ENCODE measurements at places on chromosomes 12 and 14. TPM values are rescaled to one million over a fixed set of nuclear protein-coding genes. Genes with fewer than 3 reads are reported as not detected.

DNA sequence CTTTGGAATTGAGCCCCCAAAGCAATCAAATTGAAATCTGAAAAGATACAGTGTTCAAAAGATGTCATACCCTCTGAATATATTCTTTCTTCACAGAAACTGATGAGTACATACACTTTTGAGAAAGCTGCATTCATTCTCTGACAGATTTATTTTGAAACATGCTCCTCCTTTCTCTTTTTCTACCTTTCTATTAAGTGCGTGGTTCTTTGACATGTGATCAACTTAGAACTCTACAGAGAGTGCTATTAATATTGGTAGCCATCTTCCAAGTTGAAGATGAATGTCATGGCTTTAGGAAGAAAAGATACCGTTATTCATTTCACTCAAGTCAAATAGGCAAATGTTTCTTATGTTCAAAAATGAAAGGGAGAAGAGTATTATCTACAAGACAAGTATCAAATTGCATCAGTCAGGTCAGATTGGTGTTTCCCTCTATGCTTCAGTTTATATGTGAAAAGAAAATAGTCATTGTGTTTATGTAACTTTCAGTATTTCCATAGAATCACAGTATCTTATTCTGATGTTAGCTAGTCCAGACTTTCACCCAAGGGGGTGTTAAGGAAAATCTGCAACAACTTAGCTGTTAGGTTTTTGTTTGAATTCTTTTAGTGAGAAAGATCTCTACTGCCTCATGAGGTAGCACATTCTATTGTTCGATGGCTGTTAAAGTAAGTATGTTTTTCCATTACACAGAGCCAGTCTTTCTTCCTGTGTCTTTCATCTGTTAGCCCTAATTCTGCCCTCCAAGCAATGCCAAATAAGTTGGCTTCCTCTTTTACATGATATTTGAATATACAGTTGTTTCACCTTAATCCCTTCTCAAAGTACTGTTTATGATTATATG is 55.4 kb upstream of the GARIN2 start:
- no peaks in the 10 kb centered on the region for H3K4me1 ChIP-seq
- H3K27me3 ChIP-seq: no peaks in the 10 kb centered on the region
- DNase-seq: no peak
- peaks cover 3% of the 10 kb centered on the region for H3K36me3 ChIP-seq

- no peak for DNase-seq
- no peaks in the 10 kb centered on the region for H3K27me3 ChIP-seq
- H3K4me3 ChIP-seq: no peak overlapping the region
- no peaks in the 10 kb centered on the region for H3K4me1 ChIP-seq
These were observed 60.1 kb downstream of the SEL1L start for GRCh38 chr14:81473456-81474147.

DNA sequence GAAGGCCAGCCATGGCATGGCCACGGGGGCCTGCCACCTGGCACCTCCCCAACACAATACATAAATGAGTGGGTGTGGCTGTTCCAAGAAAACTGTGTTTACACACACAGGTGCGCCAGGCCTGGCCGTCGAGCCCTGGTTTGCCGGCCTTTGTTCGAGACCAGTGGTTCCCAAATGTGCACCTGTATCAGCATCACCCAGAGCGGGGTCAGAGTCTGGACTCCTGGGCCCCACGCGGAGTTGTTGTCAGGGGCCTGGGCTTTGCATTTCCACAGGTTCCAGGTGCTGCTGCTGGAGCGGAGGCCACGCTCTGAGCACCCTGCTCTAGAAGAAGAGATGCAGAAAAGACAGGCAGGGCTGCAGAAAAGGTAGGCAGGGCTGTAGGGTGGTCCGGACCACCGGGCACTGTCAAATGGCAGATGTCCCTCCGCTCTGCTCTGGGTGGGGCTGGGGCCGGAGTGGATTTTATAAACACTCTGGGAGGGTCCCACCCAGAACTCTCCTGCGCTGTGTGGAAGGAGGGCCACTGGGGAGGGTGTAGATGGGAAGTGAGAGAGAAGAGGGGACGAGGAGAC is 4.2 kb upstream of the ASPG start:
- 0 out of 2 replicates have a peak, but pooled peaks cover 3% of the 10 kb centered on the region for H3K4me1 ChIP-seq
- no peaks in the 10 kb centered on the region for H3K36me3 ChIP-seq
- no peak overlapping the region for H3K4me3 ChIP-seq
- no peaks in the 10 kb centered on the region for H3K27me3 ChIP-seq

GRCh38 chr12:116068853-116069252 is 208.6 kb downstream of the MED13L start:
- no peak for DNase-seq
- H3K27me3 ChIP-seq: no peaks in the 10 kb centered on the region
- no peak overlapping the region for H3K4me3 ChIP-seq
- peak overlapping the region; percentile 40 for H3K27ac ChIP-seq
- H3K36me3 ChIP-seq: no peaks in the 10 kb centered on the region

DNA sequence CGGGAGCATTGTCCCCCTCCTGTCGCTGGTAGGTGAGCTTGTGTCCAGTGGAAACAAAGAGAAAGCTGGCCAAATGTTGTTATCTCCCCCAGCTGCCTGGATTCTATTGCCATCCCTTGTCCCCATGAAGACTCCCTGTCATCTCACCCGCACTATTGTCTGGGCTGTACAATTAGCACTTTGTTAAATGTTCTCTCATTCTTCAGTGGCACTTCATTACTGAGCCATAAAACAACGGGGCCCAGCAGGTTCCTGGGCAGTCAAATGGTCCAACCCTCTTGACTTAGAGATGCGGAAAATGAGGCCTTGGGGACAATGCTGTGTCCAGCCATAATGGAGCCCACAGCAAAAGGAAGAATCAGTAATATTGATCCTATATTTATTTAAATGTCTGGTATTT is 13.2 kb upstream of the COL2A1 start:
- no peak for DNase-seq
- no peak overlapping the region for H3K4me3 ChIP-seq
- no peak overlapping the region for H3K27ac ChIP-seq
- H3K27me3 ChIP-seq: peaks cover 16% of the 10 kb centered on the region
- no peaks in the 10 kb centered on the region for H3K36me3 ChIP-seq
- H3K4me1 ChIP-seq: peaks cover 12% of the 10 kb centered on the region

DNA sequence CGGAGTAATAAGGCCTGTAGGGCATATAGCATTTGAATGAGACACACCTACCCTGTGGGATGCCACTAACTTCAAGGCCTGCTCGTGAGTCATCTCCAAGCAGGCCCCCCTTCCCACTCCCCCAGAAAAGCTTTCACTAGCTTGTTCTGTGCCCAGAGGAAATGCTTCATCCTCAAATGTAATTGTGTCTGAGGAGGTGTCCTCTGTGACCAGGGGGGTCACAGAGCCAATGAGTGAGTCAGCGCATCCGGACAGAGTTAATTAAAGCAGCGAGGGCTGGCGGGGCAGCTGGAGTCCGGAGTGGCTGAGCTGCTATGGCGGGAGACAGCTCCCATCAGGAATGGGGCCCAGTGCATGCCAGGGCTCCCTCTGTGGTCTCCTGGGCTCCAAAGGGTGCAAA is 27.0 kb upstream of the ESRRB start:
- DNase-seq: no peak
- H3K4me1 ChIP-seq: no peaks in the 10 kb centered on the region
- H3K4me3 ChIP-seq: no peak overlapping the region
- no peaks in the 10 kb centered on the region for H3K36me3 ChIP-seq
- no peaks in the 10 kb centered on the region for H3K27me3 ChIP-seq

GRCh38 chr12:55142669-55143565 is 16.7 kb downstream of the OR9K2 start:
- peaks cover 2% of the 10 kb centered on the region for H3K27me3 ChIP-seq
- H3K4me1 ChIP-seq: no peaks in the 10 kb centered on the region
- no peak overlapping the region for H3K4me3 ChIP-seq

- no peaks in the 10 kb centered on the region for H3K4me1 ChIP-seq
- H3K27ac ChIP-seq: no peak overlapping the region
- H3K36me3 ChIP-seq: no peaks in the 10 kb centered on the region
- H3K4me3 ChIP-seq: no peak overlapping the region
- H3K27me3 ChIP-seq: no peaks in the 10 kb centered on the region
- no peak for DNase-seq
These were observed 31.8 kb downstream of the ATXN3 start for GRCh38 chr14:92074555-92074954.

DNA sequence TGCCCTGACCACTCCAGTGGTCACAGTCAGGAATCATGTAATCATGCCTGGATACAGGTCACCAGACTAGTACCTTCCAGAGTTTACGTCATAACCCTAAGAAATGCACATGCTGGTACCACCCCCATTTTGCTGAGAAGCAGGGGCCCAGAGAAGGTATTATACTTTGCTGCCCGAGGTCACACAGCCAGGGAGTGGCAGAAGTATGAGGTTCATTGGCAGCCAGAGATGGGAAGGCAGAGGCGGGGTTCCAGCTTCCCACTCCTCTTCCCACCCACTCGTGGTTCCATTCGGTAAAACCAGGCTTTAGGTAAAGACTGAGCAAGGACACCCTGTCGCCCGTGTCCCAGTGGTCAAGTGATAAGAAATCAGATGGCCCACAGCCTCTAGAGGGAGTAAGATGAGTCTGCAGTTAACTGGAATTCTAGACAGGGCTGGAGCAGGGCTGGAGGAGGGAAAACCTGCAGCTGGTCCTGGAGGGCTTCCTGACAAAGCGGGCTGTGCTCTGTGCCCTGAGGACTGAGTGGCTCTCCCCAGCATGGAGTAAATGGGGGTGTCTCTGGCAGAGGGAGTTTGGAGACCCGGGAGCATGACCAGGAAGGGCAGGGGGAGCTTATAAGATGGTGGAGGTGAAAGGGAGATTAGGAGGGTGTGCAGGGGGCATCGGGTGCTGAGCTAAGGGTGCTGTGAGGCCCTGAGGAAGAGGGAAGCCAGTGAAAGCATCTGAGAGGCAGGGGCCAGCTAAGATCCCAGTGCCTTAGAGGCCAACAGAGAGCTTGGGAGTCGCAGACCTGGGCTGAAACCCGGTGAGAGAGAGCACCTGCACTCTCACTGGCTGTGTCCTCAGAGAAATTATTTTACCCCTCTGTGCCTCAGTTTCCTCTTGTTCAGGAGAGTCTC is 5.7 kb downstream of the FAM222A start:
- H3K36me3 ChIP-seq: no peaks in the 10 kb centered on the region
- H3K27ac ChIP-seq: no peak overlapping the region
- no peak overlapping the region for H3K4me3 ChIP-seq
- no peaks in the 10 kb centered on the region for H3K27me3 ChIP-seq
- H3K4me1 ChIP-seq: peaks cover 22% of the 10 kb centered on the region
- DNase-seq: no peak

- DNase-seq: no peak
- H3K4me1 ChIP-seq: no peaks in the 10 kb centered on the region
- no peak overlapping the region for H3K27ac ChIP-seq
- H3K4me3 ChIP-seq: no peak overlapping the region
- H3K36me3 ChIP-seq: no peaks in the 10 kb centered on the region
- no peaks in the 10 kb centered on the region for H3K27me3 ChIP-seq
These were observed 74.3 kb upstream of the PLEKHG7 start for GRCh38 chr12:92628476-92628875.

- no peaks in the 10 kb centered on the region for H3K36me3 ChIP-seq
- H3K4me1 ChIP-seq: no peaks in the 10 kb centered on the region
- H3K27me3 ChIP-seq: no peaks in the 10 kb centered on the region
- H3K4me3 ChIP-seq: no peak overlapping the region
- DNase-seq: no peak
These were observed 20.6 kb downstream of the FAM186A start for GRCh38 chr12:50375802-50376201.

GRCh38 chr14:25090256-25090655 is 40.3 kb upstream of the STXBP6 start:
- no peaks in the 10 kb centered on the region for H3K4me1 ChIP-seq
- no peak for DNase-seq
- no peaks in the 10 kb centered on the region for H3K36me3 ChIP-seq
- H3K27me3 ChIP-seq: no peaks in the 10 kb centered on the region

DNA sequence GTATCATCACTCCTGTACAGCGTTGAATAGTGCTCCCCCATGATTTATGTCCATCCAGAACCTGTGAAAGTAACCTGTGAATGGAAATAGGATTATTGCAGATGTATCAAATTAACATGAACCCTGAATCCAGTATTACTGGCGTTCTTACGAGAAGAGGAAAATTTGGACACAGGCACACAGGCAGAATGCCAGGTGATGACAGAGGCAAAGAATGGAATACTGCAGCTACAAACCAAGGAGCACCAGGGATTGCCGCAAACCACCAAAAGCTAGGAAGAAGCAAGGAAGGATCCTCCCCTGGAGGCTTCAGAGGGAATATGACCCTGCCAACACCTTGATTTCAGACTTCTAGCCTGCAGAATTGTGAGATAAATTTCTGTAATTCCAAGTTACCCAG is 113.5 kb upstream of the EGLN3 start:
- H3K27me3 ChIP-seq: no peaks in the 10 kb centered on the region
- peaks cover 2% of the 10 kb centered on the region for H3K4me1 ChIP-seq
- H3K36me3 ChIP-seq: no peaks in the 10 kb centered on the region
- no peak overlapping the region for H3K27ac ChIP-seq

DNA sequence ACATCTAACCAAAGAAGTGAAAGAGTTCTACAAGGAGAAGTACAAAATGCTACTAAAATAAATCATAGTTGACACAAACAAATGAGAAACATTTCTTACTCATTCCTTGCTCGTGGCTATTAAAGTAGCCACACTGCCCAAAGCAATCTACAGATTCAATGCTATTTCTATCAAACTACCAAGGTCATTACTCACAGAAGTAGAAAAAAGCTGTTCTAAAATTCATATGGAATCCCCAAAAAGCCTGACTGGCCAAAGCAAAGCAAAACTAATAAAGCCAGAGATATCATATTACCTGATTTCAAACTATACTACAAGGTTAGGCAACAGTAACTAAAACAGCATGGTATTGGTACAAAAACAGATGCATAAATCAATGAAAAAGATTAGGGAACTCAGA is 305.6 kb downstream of the RPAP3 start:
- no peak overlapping the region for H3K4me3 ChIP-seq
- DNase-seq: no peak
- H3K27ac ChIP-seq: no peak overlapping the region
- no peaks in the 10 kb centered on the region for H3K36me3 ChIP-seq

GRCh38 chr14:63204407-63205043 is at the start of gene RHOJ:
TSS of gene RHOJ (plus strand) at chr14:63204443. CDS start at chr14:63204870, 427 bp downstream.
- peak within 1 kb of the TSS; percentile 45 for H3K4me3 ChIP-seq
- no peak within 1 kb of the TSS for H3K27ac ChIP-seq
- H3K36me3 ChIP-seq: no peaks in the 10 kb centered on the region
- H3K4me1 ChIP-seq: no peaks in the 10 kb centered on the region
- DNase-seq: no peak

Gene SERPINA9
- not detected for total RNA-seq

Gene ZNF605
- total RNA-seq: 20.6 TPM

Gene ACOT6
- not detected for total RNA-seq

Gene C12orf50
- total RNA-seq: not detected

Gene CRACR2A
- 0.92 TPM for total RNA-seq

Gene DAO
- total RNA-seq: not detected

Gene RTL1
- not detected for total RNA-seq
